ENCODE measurements at places on chromosomes 2 and 18. TPM values are rescaled to one million over a fixed set of nuclear protein-coding genes. Genes with fewer than 3 reads are reported as not detected.

HOXD13 gene
- not detected for total RNA-seq

PLGLB2 gene
- not detected for total RNA-seq

DNA sequence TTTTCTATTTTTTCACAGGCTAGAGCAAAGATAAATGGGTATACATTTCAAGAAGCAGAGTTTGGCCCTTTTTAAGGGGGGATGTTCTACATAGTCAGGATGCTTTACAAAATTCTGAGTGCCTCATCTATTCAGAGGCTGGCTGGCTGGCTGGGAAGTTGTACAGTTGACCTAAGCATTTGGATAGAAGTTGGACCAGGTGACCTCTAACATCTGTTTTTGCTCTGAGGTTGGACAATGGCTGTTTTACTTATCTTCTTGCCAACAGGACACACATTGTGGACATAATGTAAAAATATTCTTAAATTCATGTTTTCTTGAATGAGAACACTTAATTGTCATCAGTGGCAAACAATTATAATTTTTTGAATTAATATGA is 205.4 kb downstream of the PTPRM start:
- DNase-seq: no peak

DNA sequence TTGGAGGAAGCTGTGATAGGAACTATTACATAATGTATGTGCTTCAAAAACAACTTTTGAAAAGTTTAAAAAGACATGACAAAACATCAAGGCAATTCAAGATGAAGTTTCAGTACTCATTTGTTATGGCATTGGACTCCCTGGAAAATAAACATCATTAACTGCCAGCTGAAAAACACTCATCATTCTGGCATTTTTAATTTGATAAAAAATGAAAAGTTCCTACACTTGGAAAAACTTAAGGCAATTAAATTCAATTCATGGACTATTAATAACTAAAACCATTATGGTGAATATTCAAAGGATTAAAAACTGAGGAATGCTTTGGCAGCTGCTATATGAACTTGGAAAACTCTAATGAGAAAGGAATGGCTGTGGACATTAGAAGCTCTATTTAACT is 8.5 kb downstream of the TYW5 start:
- no peak for DNase-seq
